CD4-positive, alpha-beta T cell (primary cell): ENCODE measurements at places on chromosomes 2 and 18.

GRCh38 chr2:62801814-62802523, 96.5 kb downstream of the EHBP1 start:
- no peak for DNase-seq

- DNase-seq: no peak
These were observed 772 bp downstream of the RELCH start for GRCh38 chr18:62187543-62188510.

DNA sequence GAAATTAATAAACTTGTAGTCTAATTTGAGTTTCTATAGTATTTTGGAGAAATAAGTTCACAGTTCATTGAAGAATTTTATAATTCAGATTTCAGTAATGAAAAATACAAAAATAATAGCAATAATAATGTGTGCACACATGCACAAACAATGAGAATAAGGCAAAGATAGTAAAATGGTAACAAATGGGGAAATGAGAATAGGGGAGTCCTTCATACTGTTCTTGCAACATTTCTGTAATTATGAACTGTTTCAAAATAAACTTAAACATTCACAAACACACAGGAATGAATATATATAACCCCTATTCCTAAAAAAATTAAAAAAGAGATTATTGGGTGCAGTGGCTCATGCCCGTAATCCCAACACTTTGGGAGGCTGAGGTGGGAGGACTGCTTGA, 63.9 kb downstream of the SPRED2 start:
- no peak for DNase-seq

DNA sequence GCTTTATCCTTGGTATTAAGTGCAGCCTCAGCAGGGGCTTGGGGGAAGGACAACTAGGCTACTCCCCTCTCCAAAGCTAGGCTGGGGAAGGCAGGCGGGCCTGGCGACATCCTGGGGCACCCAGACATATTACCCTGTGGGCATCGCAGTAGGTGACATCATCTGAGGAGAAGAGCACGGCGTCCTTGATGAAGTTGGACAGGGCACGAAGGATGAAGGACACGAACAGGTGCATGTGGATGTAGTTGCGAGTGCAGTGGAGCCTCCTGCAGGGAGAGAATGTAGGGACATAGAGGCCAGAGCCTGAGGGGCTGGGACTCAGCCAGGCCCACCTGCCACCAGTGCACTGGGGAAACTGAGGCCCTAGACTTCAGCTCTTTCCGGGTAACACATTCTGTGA, 32.3 kb downstream of the TMEM37 start:
- no peak for DNase-seq

- no peak for DNase-seq
These were observed 662.9 kb downstream of the ZEB2 start for GRCh38 chr2:143856978-143857377.

- DNase-seq: no peak
These were observed 95.8 kb downstream of the PXDN start for GRCh38 chr2:1648241-1649102.

GRCh38 chr18:63860531-63860930, 27.0 kb upstream of the SERPINB2 start:
- no peak for DNase-seq

DNA sequence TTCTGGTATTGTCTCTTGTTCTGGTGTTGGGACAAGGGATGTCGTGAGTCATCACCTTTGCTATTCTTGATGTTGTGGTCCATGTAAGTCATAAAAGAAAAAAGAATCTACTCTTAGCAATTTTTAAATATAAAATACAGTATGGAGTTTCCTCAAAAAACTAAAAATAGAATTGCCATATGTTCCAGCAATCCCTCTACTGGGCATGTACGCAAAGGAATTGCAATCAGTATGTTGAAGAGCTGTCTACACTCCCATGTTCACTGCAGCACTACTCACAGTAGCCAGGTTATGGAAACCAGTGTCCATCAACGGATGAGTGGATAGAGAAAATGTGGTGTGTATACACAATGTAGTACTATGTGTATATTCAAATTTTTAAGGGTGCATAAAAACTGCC, 10.9 kb upstream of the GNAL start:
- DNase-seq: no peak

GRCh38 chr2:216842636-216843035, 17.2 kb downstream of the TNP1 start:
- DNase-seq: no peak

DNA sequence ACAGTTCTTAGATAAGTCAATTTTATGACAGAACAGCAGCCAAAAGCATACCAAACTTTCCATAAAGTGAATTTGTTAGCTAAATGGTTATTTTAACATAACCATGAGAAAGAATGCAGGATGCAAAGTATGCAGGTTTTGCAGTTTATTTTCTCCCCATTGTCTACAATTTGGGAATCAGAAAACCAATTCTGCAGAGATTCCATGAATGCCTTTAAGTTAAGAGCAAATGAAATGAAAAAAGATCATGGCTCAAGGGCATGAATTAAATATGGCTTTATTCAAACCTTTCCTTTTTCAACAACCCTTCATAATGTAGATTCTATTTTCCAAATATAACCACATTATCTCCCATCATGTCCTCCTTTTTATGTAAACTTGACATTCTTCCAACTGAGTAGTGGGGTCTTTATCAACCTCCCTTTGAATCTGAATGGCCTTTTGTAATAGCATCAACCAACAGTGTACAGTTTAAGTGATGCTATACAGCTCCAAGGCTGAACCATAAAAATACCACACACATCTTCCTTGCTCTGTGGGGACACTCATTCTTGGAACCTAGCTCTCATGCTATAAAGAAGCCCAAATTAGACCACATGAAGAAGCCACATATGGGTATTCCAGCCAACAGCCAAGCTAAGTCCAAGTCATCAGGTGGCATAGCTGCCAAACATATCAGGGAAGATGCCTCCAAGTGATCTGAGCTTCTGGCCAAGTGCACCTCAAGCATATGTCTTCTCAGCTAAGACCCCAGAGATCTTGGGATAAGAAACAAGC, 49.8 kb downstream of the PIAS2 start:
- no peak for DNase-seq

DNA sequence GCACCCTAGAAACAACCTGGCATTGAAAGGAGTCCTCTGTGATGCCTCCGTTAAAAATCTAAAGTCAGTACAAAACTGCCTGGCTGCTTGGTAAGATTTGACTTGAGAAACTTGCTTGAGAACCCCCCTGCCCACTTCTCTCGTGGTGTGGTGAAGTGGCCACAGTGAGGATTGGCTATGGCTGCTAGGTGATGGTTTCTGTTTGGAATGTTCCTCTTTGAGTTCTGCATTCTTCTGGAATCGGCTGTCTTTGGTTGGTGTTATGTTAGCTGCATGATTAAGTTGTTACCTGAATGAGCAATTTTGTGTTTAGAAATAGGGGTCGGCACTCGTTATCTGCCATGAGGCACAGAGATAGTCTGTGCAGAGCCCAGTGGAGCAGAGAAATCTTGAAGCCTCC, 21.7 kb upstream of the SAG start:
- no peak for DNase-seq

GRCh38 chr2:106314444-106314843, 120.3 kb upstream of the UXS1 start:
- DNase-seq: no peak

DNA sequence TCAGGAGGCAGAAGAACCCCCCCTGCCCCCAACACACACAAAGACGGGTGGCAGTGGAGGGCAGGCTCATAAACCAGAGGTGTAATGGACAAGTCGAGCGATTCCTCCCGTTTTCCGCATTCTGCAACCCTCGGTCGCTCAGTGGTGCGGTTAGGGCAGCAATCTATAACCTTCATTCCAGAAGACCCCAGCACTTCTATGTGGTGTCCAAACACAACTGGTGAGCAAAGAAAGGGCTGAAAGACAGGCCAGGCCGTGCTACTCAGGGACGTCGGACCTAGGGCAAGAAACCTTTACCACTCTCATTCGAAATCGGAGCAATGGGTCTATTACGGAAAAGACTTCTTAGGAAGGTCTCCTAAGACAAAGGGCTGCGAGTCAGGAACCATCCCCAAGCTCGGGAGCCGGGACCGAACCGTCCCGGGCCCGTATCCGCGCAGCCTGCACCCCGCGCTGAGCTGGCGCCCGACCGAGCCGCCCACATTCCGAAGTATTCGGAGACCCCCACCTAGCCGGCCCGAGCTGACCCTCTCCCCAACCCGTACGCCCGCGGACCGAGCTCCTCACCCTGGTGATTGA, 568 bp downstream of the ARL5A start:
- peak; percentile 1 for DNase-seq

GRCh38 chr2:117359266-117359914, 455.1 kb upstream of the DDX18 start:
- DNase-seq: no peak

DNA sequence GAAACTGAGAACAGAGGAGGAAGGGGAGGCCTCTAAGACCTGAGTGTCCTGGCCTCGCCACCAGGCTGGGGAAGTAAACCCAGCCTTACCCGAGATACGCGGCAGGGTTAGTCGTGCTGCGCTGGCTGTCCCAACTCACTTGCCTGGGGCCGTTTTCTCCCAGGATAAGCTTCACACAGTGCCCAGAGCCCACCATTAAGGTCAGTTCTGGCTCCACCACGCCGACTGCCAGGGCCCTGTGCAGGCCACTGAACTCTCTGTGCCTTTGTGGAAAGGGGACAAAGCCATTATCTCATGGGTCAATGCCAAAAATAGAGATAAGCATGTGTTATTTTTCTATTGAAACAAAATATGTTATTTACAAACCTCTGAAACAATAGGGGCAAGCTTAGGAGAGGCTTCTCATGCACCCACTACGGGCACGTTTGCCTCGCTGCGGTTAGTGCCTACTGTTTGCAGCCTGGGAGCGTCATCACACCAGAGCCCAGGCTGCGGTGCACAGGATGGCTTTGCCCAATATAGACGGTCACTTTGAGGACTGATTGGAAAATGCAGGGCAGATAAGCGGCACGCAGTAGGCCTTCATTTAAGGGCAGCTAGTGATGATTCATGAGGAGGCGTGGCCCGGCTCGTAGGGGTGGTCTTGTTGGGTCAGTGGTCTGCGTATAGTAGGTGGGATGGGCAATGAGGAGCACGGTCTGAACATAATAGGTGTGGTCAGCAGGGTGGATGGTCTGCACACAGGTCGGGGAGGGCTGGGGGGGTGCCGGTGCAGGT, 242.1 kb downstream of the GLI2 start:
- DNase-seq: no peak

DNA sequence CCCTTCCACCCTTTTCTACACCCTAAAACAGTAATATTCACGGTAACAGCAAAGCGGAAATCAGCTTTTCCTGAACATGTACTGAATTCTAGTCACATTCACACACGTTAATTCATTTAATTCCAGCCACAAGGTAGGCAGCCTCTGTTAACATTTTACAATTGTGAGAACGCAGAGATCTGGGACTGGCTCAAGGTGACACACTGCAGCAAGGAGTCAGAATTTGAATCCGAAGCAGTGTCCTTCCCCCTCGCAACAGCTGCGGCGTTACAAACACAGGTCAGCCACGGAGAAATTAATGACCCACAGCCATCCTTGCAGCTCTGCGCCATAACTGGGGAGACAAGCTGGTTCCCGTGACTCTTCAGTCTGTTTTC, 818 bp upstream of the SLC20A1 start:
- no peak for DNase-seq
